Activated naive CD4-positive, alpha-beta T cell treated with anti-CD3 and anti-CD28 coated beads, Interleukin-2, amount 10 ng/mL, durations not matched to agents 7 days and 5 days (primary cell): ENCODE measurements at places on chromosomes 1 and 21.

DNA sequence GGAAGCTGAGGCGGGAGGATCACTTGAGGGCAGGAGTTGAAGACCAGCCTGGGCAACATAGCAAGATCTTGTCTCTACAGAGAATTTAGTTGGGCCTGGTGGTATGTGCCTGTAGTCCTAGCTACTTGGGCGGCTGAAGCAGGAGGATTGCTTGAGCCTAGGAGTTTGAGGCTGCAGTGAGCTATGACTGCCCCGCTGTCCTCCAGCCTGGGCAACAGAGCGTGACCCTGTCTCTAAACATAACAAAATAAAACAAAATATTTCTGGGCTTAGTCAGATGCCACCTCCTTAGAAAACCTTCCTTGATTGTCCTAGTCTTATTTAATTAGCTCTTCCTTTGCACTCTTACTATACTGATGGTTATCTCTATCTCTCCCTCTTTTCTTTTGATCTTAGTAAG is 8.5 kb downstream of the TGFB2 start:
- no peak for DNase-seq
- H3K4me1 ChIP-seq, result peaks cover 8% of the 10 kb centered on the region
- no peak overlapping the region for H3K27ac ChIP-seq
- no peaks in the 10 kb centered on the region for H3K36me3 ChIP-seq
- peaks cover 29% of the 10 kb centered on the region for H3K27me3 ChIP-seq

DNA sequence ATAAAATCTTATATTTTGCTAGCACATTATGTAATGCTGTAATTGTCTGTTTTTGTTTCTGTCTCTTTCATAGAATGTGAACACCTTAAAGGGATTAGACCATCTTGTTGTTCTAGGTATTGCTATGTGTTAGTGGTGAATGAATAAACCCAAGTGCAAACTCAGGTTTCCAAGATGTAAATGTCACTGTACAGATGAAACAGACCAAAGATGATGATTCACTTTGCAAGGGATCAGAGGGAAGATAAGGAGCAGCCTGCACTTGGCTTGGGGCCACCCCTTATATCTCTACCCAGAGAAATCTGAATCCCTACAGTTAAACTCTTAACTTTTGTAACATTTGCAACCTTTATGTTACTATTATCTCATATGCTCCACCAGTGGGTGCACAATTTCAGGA is 25.4 kb downstream of the UROD start:
- H3K27ac ChIP-seq, result no peak overlapping the region
- no peak for DNase-seq
- H3K36me3 ChIP-seq, result no peaks in the 10 kb centered on the region
- H3K4me3 ChIP-seq, result no peak overlapping the region
- H3K27me3 ChIP-seq, result no peaks in the 10 kb centered on the region

- peaks cover 37% of the 10 kb centered on the region for H3K4me1 ChIP-seq
- no peak for DNase-seq
- H3K4me3 ChIP-seq, result no peak overlapping the region
- no peak overlapping the region for H3K27ac ChIP-seq
- H3K27me3 ChIP-seq, result no peaks in the 10 kb centered on the region
Observed at GRCh38 chr21:36255663-36256062, 64.3 kb upstream of the MORC3 start.

GRCh38 chr1:93601686-93602085 is 80.0 kb downstream of the BCAR3 start:
- DNase-seq, result no peak
- H3K4me3 ChIP-seq, result no peak overlapping the region
- no peak overlapping the region for H3K27ac ChIP-seq
- H3K36me3 ChIP-seq, result no peaks in the 10 kb centered on the region
- H3K27me3 ChIP-seq, result peaks cover 28% of the 10 kb centered on the region

DNA sequence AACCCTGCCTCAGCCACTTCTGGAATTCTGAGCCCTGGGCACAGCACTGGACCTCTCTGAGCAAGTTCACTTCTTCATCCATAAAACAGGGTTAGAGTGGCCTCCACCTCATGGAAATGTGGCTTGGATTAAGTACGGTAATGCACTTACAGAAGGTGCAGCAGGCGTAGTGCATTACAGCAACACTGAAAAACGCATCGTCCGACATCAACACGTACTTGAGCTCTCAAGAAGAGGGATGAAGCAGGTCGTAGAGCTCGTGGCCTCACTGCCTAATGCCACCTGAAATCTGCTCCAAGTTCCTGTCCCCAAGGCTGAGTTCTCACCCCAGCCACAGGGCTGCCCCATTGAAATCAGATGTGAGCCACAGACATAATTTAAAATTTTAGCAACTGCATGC is 650.1 kb downstream of the NPHP4 start:
- H3K36me3 ChIP-seq, result no peaks in the 10 kb centered on the region
- no peak for DNase-seq
- H3K4me1 ChIP-seq, result peaks cover 14% of the 10 kb centered on the region
- H3K4me3 ChIP-seq, result no peak overlapping the region
- H3K27me3 ChIP-seq, result peaks cover 20% of the 10 kb centered on the region
